ENCODE measurements at places on chromosomes 12 and 14.

DNA sequence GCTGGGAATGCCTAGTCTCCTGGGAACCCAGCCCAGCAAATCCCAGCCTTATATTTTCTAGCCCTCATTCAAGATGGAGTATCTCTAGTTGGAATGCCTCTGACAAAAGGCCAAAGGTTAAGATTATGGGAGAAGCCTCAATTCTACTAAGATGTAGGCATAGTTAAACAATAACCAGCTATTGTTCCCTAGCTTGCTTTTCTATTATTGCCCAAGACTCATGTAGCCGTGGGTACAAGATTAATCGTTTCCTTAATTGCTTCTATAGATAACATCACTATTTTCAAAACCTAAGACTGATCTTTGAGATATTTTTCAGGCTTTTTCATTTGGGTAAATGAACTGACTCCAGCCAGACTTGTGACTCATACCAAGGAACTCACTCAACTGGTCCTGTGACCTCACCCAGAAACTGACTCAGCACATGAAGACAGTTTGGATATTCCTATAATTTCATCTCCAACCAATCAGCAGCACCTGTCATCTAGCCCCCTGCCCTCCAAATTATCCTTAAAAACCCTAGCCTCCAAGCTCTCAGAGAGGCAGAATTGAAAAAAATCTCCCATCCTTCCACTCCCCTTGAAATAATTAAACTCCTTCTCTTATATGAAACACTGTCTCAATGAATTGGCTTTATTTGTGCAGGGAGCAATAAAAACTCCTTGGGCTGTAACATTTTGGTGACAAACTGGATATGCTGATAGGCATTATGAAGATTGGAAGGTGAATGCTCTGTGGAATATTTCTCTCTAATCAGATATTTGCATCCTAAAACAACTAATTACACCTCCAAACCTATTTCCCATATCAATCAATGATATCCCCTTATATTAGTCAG is 589.0 kb downstream of the C12orf50 start:
- no peak for DNase-seq

DNA sequence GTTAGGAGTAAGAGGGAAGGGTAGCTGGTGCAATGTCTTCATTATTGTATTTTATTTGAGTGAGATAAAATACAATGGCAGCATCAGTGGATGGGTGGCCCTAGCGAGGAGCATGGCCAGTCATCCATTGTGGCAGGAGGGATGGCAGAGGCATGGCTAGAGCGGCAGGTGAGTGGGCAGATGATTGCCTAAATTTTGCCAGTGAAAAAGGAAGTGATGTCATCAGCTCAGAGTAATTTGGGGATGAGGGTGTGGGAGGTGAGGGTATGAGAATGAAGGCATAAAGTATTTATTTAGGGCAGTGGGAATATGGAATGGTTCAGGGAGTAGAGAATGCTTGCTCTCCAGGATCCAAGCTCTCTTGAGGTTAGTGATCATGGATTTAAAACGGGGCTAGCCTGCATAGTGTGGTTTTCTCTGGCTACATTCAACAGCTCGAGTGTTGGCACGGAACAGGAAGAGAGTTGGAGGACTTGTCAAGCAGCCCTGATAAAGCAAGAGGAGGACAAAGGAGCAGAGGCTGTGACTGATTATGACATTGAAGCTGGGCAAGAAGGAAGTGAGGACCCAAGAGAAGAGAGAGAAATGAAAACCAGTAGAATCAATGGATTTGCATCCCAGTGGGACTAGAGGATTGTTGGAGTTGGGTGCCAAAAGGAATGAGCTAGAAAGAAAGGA is 18.7 kb upstream of the SERPINA6 start:
- no peak for DNase-seq

DNA sequence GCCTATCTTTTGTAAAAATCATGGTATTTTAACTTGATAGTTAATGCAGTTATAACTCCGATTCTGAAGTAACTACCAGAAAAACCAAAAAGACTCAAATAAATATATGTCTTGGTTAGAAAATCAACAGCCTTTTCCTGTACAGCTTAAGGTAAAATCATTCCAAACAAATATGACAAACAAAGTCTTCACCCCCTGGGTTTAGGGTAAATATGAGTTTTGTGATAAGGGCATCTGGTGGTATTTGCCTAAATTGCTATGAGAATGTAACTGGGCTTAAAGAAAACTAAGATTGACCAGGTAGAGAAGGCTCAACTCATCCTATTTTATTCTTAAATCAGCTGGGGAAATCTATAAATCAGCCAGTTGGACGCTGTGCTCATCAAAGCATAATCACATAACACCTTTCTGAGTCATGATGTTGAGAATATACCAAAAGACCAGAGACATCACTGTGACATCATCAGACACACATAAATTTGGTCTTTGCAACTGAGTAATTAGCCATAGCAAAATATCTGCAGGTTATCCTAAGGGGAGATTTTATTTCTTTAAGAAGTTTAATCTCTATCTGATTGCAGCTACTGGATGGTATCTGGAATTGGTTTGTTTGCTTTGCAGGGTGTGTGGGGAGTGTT is 133.9 kb downstream of the STXBP6 start:
- no peak for DNase-seq

GRCh38 chr14:103574104-103574503 is 11.3 kb downstream of the COA8 start:
- DNase-seq = no peak

GRCh38 chr12:92079054-92079385 is 66.6 kb downstream of the BTG1 start:
- DNase-seq = no peak

DNA sequence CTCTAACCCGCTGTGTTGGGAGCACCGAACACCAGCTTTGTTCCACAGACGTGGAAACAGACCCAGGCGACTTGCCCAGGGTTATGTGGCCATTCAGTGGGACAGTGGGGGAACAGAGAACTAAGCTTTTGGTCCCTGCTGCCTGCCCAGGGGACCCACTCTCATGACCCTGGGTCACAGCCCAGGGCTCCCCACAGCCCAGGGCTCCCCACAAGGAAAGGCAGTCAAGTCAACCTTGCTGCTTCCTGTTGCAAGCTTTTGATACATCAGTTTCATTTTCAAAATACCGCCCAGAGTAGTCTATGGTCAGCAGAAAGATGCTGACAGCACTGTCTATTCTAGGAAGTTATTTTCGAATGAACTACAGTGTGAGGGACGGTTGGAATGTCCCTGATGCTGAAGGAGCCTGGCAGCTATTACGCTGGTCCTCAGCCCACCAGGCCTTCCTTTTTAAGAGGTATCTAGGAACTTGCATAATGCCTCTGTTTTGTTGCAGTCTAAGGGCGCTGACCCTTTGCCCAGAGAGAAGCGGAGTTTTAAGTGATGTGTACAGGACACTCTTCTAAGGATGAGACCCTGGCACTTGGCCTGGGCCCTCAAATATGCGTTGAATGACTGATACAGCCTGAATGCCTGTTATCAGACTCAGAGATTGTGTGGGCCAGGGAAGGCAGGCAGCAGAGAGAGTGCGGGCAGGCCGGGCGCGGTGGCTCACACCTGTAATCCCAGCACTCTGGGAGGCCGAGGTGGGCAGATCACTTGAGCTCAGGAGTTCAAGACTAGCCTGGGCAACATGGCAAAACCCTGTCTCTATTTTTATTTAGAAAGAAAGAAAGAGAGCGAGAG is 12.6 kb upstream of the TTC7B start:
- no peak for DNase-seq

- no peak for DNase-seq
Observed at GRCh38 chr12:18753481-18754123, 15.7 kb downstream of the CAPZA3 start.

DNA sequence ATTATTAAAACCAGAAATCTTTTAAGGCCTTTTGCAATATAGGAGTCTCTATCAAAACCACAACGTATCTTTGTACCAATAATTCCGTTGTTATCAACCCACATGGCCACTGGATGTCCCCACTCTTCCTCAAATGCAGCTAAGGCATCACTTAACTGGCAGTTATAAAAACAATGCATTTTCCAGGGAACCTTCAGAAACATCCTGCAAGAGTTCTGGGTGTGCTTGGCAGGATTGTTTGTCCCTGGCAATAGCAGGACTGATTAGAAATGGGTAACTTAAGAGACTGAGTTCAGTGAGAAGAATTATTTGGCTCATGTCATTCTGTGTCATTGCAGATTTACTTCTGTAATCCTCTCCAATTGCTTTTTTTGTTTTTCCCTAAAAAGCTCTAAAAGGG is 112.0 kb downstream of the SLC15A5 start:
- no peak for DNase-seq

- DNase-seq = peak; percentile 87
Observed at GRCh38 chr12:52036587-52037171, 14.6 kb upstream of the NR4A1 start.

GRCh38 chr14:89810101-89810500 is 144.4 kb downstream of the EFCAB11 start:
- no peak for DNase-seq

DNA sequence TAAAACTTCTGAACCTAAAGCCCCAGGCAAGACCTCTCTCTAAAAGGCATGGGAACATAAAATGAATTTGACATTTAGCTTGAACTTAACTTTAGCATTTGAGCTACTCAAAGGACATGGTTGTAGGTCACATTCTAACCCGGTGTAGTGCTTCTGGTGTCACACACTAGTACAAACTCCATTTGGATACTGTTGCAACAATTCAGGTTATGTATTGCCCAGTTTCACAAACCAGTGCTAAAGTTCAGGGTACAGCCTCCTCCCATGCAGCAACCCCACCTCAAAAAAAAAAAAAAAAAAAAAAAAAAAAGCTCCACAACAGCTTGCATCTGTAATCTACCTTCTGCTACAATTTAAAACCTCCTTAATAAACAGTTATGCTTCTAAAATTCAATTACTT is 7.8 kb downstream of the PPTC7 start:
- no peak for DNase-seq

DNA sequence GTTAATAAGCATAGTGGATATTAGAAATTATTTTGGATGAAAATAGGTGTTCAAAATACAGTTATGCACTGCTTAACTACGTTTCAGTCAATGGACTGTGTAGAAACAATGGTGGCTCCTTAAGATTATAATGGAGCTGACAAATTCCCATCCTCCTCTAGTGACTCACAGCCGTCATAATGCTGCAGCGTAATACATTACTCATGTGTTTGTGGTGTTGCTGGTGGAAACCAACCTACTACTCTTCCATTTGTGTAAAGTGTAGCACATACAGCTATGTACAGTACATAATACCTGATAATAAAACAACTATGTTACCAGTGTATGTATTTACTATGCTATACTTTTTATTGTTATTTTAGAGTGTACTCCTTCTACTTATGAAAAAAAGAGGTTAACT is 111.2 kb upstream of the TMCC3 start:
- DNase-seq = no peak

- no peak for DNase-seq
Observed at GRCh38 chr12:63977441-63977840, 132.9 kb downstream of the SRGAP1 start.

All from stimulated activated CD8-positive, alpha-beta memory T cell treated with anti-CD3 and anti-CD28 coated beads, Interleukin-12 subunit alpha, Interleukin-12 subunit beta, amount 100 ng/mL, for 4 hours (primary cell).